Iris pigment epithelial cell (primary cell): ENCODE measurements at places on chromosomes 1 and 21.

- DNase-seq = no peak
Measured at GRCh38 chr1:156489935-156490293, 10.7 kb downstream of the MEF2D start.

DNA sequence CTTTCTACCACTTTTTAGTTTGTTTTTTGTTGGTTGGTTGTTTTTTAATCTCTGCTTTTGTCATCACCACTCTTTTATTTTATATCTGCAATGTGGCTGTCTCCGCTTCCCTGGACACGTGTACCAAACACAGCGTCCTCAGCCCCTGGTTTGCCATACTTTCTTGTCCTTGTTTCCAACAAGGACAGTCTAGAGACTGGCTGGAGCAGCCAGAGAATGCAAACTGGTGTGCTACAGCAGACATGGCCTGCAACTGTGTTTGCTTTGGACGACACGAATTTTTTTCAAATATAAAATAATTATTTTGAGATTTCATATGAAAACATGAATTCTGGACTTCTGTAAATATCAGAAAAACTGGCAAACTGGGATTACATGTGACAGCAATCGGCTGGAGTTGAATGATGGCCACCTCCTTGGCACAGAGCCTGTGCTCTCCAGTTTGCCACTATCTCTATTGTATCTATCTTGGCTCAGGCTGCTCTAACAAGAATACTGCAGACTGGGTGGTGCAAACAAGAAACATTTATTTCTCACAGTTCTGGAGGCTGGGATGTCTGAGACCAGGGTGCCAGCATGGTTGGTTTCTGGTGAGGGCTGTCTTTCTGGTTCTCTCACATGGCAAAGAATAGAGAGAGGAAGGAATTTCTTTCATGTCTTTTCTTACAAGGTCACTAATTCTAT lies 34.6 kb upstream of the POU2F1 start:
- DNase-seq = no peak

DNA sequence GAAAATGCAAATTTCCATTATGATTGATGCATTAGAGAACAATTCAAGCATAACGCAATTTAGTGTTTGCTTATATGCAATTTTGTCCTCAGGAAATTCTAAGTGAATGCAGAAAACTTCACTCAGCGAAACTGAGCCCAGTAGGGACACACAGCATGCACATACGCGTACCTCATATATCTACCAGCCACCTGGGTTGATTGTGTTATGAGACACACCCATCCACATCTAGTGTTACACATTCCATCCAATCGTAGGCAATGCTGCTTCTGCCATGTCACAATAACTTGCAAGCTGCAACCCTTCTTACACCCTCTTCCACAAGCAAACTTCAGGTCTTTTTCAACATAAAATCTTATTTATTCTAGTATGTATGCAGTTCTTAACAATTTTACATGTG lies 312.9 kb downstream of the HHAT start:
- DNase-seq = no peak

- DNase-seq = no peak
Measured at GRCh38 chr1:13600762-13601453, 17.3 kb downstream of the PDPN start.

DNA sequence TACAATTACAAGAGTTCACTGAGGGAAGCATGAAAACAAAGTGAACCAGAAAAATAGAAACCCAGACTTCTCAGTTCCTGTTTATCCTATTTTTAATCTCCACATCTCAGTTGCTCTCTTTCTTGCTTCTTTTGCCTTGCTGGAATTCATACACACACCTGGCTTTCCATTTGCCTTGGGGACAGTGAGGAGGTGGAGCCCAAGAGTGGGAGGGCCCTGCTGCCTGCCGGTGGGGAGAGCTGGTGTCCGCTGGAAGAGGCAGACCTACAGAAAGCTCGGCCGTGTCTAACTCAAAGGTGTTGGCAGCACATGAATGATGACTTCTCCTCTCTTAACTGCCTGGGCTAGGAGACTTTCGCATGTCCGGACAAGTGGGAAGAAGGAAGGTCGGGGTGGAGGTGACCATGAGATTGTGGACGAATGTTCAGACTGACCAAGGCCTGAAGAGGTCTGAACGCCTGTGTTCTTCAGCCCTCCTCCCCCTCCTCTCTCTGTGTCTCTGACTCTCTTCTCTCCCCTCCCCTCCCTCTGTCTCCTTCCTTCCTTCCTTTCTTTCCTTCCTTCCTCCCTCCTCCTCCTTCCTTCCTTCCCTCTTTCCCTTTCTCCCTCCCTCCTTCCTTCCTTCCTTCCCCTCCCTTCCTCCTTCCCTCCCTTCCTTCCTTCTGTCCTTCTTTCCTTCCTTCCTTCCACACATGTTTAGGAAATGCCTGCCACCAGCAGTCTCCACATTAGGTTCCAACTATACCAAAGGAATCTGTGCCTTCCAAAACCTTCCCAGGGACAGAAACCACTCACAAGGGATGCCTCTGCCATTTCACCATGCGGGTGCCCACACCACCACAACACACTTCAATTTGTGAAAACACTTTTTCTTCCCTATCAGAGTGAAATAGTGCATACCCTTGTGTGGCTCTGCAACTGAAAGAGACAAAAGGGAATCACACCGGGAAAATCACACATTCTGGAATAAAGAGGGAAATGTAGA lies 157.3 kb upstream of the RUNX1 start:
- DNase-seq = no peak

DNA sequence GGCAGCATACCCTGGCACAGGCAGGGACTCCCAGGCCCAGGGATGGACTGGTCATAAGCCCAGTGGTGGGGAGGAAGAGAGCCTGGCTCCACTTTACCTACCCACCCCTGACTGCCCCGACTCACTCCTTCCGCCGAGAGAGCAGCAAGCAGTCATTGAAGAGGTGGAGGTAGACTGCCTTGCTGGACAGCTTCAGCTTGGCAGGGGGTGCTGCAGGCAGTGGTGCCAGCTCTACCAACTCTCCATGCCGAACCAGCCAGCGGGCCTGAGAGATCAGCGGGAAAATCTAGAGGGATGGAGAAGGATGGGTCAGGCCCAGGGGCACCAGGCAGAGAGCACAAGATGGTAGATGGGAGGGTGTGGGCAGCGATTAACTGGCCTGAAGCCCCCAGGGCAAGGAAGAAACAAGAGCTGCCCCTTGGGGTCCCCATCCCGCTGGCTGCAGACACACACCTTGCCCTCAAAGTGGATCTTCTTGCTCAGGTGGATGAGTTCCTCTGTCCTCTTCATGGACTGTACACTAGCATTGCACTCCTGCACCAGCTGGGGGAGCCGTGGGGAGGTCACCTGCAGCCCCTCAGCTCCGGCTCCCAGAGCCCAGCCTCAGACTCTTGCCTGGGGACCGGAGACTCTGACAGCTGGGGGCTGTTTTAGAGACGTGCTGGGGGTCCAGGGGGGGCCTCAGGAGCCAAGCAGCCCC lies 7.7 kb downstream of the ARHGEF19 start:
- DNase-seq = no peak

DNA sequence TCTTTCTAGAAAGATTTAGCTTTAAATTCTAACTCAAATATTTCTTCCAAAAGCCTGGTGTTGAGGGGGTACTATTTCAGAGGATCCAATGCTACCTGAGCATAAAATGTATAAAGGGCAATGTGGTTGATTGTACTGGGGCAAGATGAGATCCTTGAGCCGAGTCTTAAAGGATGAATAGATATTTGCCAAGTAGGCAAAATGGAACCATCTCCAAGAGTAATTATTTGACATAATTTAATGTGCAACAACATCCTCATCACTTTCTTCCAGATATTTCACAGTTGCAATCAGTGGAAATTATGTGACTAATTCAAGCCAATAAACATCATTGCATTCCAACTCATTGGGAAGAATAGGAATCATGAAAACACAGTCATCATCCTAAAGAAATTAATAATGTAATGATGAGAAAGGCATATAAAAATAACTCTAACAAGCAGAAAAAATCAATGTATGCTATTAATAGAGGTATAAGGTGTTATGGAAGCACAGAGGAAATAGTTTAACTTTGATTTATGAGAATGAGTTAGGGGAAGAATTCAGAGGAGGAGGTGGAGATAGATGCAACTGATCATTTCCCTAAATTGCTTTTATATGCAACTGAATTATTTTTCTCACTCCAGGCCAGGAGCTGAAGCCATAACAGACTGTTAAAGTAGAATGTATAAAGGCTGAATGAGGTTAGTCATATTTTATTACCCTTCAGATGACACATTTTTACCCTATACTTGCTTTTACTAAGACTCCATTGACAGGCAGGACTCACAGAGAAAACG lies 30.0 kb upstream of the RGS4 start:
- no peak for DNase-seq

- DNase-seq = no peak
Measured at GRCh38 chr1:59018860-59019259, 235.0 kb upstream of the JUN start.

GRCh38 chr1:88519156-88519555 lies 164.9 kb upstream of the PKN2 start:
- DNase-seq = no peak

- peak; percentile 95 for DNase-seq
Measured at GRCh38 chr1:85623061-85623471, 42.5 kb downstream of the CCN1 start.

DNA sequence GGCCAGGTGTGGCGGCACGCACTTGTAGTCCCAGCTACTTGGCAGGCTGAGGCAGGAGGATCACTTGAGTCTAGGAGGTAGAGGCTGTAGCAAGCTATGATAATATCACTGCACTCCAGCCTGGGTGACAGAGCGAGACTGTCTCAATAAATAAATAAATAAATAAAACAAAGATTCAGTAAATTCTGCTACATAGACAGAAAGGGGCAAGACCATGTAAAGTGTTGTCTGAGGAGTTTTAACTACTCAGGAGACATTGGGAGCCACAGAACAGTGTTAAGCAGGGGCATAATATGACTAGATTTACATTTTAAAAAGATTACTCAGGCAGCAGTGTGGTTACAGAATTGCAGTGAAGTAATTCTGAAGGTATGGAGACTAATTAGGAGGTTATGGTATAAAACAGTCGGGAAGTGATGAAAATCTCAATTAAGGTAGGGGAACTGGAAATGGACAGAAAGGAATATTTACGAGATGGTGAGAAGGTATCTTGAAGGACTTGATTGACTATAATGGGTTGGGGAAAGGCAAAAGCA lies 94.7 kb downstream of the ATP1B1 start:
- peak; percentile 43 for DNase-seq

GRCh38 chr1:242651817-242652216 lies 127.3 kb upstream of the PLD5 start:
- no peak for DNase-seq

GRCh38 chr1:244076740-244077139 lies 25.7 kb downstream of the ZBTB18 start:
- no peak for DNase-seq

DNA sequence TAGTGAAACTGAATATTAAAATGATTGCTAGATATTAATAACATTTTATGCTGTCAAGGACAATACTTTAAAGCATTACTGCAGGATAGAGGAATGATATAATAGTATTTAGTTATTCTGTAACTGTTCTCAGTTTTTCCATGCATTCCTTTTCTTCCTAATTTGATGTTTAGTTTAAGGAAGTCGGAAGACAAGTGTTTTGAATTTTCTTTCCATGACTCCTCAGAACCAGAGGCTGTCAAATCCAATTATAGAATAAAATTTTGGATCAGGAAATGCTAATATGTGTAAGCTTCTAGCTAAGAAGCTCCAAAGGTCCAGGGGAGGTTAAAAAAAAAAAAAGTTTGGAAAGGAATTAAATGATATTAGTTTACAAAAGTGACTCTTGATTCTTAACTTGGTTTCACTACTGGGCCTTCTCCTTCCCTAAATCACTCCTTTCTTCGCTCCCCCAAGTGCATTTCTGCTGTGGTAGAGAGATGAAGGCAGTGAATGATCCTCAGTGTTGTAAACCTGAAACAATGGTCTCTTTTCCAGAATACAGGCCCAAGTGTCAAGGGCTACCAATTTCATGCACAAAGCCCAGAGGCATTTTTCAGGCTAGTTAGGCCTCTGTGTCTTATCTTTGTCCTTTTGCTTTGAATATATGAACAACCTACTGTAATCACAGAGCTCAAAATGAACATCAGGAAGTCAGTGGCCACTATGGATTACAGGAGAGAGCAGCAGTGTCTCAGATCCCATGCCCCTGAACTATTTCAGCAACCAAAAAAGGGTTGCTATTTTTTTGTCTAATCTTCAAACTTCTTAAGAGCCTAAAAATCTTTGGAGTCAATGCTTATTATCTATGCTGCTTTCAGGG lies 6.2 kb downstream of the ADSS2 start:
- no peak for DNase-seq

- DNase-seq = no peak
Measured at GRCh38 chr21:42423685-42424084, 20.0 kb downstream of the UBASH3A start.

DNA sequence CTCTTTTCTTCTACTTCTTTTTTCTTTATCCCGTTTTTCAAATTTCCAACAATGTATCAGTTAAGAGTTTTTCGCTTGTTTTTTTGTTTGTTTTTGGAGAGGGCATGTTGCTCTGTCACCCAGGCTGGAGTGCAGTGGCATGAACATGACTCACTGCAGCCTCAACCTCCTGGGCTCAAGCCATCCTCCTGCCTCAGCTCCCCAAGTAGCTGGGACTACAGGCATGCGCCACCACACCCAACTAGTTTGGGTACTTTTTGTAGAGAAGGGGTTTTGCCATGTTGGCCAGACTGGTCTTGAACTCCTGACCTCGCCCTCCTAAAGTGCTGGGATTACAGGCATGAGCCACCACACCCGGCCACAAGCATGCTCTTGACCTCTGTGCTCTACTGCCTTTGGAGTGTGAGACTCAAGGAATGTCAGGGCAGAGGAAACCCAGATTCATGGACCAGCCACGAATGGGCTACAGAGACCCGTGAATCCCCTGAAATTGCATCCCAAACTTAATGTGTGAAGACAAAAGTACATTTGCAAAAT lies 65.1 kb upstream of the HSD17B7 start:
- no peak for DNase-seq

DNA sequence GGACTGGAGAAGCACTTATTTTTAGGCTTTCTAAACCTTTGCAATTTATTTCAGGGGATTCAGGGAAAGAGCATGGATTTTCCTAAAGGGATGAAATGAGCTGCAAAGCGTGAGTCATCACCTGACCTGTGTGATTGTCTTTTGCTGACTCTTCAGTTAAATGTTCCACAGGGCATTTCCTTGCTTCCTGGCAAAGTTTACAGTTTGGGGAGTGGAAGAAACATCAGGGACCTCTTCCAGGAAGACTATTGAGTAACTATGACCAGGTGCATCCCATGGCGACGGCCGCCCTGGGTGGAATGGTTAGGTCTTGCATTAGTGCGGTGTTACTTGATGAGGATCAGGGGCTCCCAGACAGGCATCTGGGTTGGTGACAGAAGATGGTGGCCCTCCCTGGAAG lies 79.5 kb upstream of the SIPA1L2 start:
- DNase-seq = no peak

- DNase-seq = no peak
Measured at GRCh38 chr1:241513378-241513777, 6.2 kb downstream of the FH start.

DNA sequence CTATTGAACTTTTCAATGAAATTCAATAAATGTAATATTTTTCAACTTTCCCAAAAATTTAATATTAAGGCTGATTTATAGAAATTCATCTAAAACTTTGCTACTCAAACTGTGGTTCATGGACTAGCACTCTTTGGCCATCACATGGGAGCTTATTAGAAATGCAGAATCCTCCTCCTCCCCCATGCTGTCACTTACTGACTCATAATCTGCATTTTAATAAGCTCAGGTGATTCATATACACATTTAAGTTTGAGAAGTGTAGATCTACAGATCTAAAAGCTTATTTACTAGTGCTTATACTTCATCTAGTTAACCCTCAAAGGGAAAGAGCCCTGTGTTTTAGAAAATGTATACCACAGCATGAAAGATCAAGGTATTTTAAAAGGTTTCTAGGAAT lies 84.3 kb downstream of the HS2ST1 start:
- no peak for DNase-seq
